ENCODE measurements at places on chromosomes 16 and 17. TPM values are rescaled to one million over a fixed set of nuclear protein-coding genes. Genes with fewer than 3 reads are reported as not detected.

RPAIN gene
- total RNA-seq = 81.1 TPM

BCAR1 gene
- total RNA-seq = 179 TPM

CPNE7 gene
- total RNA-seq = 6.2 TPM

P2RX1 gene
- total RNA-seq = 9.0 TPM

UMOD gene
- not detected for total RNA-seq

HIGD1B gene
- total RNA-seq = 0.92 TPM

SMIM36 gene
- total RNA-seq = not detected

PYCARD gene
- total RNA-seq = 10.5 TPM

FZD2 gene
- not detected for total RNA-seq

HBA2 gene
- 45.5 TPM for total RNA-seq

BCL6B gene
- total RNA-seq = not detected

- no peak for DNase-seq
- H3K27me3 ChIP-seq = no peaks in the 10 kb centered on the region
- H3K4me1 ChIP-seq = no peaks in the 10 kb centered on the region
- no peaks in the 10 kb centered on the region for H3K36me3 ChIP-seq
- no peak overlapping the region for H3K4me3 ChIP-seq
- H3K27ac ChIP-seq = no peak overlapping the region
Measured at GRCh38 chr17:60436676-60437075, 14.4 kb downstream of the CHCT1 start.

- peak overlapping the region; percentile 99 for H3K27ac ChIP-seq
- no peaks in the 10 kb centered on the region for H3K36me3 ChIP-seq
- peaks cover 14% of the 10 kb centered on the region for H3K4me1 ChIP-seq
- DNase-seq = peak; percentile 44
- no peaks in the 10 kb centered on the region for H3K27me3 ChIP-seq
- H3K4me3 ChIP-seq = peak overlapping the region; percentile 100
Measured at GRCh38 chr16:53433509-53433908, 762 bp upstream of the RBL2 start.

DNA sequence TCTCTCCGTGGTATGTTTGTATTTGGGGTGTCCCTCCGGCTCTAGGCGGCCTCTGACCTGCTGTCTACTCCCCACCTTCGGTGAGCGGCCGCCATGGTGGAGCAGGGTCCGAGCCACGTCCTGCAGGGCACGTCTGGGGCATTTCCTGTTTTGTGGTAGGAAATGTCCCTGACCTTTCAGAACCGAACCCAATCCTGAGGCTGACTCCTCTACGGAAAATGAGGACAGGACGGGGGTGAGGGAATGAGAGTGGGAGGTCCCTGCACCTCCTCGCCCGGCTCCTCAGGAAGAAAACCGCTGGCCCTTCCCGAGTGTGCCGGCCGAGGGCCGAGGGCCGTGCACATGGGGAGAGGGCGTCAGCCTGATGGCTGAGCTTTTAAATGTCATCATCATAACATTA is 45.8 kb downstream of the WDR45B start:
- H3K4me1 ChIP-seq = no peaks in the 10 kb centered on the region
- no peak for DNase-seq
- H3K36me3 ChIP-seq = peaks cover 89% of the 10 kb centered on the region
- H3K4me3 ChIP-seq = no peak overlapping the region
- peak overlapping the region; percentile 22 for H3K27ac ChIP-seq

GRCh38 chr16:4019371-4019791 is 96.9 kb downstream of the ADCY9 start:
- peaks cover 25% of the 10 kb centered on the region for H3K4me1 ChIP-seq
- no peaks in the 10 kb centered on the region for H3K36me3 ChIP-seq
- DNase-seq = no peak
- peak overlapping the region; percentile 39 for H3K4me3 ChIP-seq
- peak overlapping the region; percentile 43 for H3K27ac ChIP-seq

- peaks cover 8% of the 10 kb centered on the region for H3K36me3 ChIP-seq
- no peak overlapping the region for H3K27ac ChIP-seq
- H3K4me1 ChIP-seq = no peaks in the 10 kb centered on the region
- no peaks in the 10 kb centered on the region for H3K27me3 ChIP-seq
Measured at GRCh38 chr16:21336231-21336630, 58.1 kb upstream of the CRYM start.

GRCh38 chr17:17568772-17569195 is 22.7 kb downstream of the PEMT start:
- H3K27ac ChIP-seq = no peak overlapping the region
- no peak overlapping the region for H3K4me3 ChIP-seq
- H3K4me1 ChIP-seq = peaks cover 34% of the 10 kb centered on the region
- H3K27me3 ChIP-seq = no peaks in the 10 kb centered on the region

DNA sequence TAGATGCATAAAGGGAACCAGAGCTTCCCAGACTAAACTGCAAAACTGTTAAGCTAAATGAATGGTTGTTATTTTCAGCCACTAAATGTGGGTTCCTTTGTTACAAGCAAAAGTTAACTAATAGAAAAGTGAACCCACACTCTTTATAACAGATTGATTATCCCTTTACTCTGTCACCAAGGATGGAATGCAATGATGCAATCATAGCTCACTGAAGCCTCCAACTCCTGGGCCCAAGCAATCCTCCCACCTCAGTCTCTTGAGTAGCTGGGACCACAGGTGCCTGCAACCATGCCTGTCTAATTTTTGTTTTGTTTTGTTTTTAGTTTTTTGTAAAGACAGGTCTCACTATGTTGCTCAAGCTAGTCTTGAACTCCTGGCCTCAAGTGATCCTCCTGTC is 6.5 kb downstream of the KRT9 start:
- no peaks in the 10 kb centered on the region for H3K4me1 ChIP-seq
- DNase-seq = no peak
- no peaks in the 10 kb centered on the region for H3K36me3 ChIP-seq
- H3K27ac ChIP-seq = no peak overlapping the region

- peak; percentile 58 for DNase-seq
- H3K27ac ChIP-seq = peak overlapping the region; percentile 97
- peak overlapping the region; percentile 86 for H3K4me3 ChIP-seq
- H3K27me3 ChIP-seq = no peaks in the 10 kb centered on the region
Measured at GRCh38 chr17:35087731-35088355, 24.3 kb upstream of the RFFL start.

DNA sequence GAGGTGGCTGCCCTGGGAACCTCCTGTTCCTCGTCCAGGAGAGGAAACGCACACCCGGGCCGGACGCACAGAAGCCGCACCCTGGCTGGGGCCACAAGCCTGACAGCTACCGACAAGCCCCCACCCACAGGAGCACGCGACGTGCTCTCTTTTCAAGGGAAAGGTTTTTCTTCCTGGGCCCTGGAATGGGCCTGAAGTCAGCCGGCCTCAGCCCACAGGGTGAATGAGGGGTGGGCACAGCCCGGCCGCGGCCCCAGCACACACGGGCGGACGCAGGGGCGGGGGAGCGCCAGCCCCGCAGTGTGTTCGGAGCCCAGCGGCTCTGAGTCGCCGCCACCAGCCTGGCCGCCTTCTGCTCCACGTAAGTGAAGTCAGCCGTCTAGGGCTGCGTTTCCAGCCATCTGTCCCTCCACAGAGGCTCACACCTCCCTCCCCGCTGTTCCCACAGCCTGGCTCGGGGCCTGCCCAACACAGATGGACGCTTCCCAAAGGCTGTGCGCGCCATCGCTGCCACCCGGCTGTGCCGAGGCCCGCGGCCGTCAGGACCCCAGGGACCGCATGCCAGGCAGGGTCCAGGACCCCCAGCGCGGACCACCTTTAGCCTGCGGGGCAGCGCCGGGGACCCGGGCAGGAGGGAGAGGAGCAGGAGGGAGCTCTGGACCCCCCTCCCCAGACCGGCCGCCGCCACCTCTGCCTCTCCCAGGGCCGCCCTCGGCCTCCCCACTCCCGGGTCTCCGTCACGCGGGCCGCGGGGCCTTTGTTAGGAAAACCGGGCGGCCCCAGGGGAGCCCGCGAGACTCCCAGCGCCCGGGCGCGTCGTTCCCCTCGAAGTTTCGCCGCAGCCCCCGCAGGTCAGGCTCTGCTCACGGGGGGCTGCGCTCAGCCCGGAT is 36.8 kb downstream of the CBFA2T3 start:
- H3K27me3 ChIP-seq = no peaks in the 10 kb centered on the region
- peak overlapping the region; percentile 56 for H3K4me3 ChIP-seq
- peaks cover 53% of the 10 kb centered on the region for H3K4me1 ChIP-seq
- H3K27ac ChIP-seq = peak overlapping the region; percentile 64
- no peak for DNase-seq
- H3K36me3 ChIP-seq = no peaks in the 10 kb centered on the region

DNA sequence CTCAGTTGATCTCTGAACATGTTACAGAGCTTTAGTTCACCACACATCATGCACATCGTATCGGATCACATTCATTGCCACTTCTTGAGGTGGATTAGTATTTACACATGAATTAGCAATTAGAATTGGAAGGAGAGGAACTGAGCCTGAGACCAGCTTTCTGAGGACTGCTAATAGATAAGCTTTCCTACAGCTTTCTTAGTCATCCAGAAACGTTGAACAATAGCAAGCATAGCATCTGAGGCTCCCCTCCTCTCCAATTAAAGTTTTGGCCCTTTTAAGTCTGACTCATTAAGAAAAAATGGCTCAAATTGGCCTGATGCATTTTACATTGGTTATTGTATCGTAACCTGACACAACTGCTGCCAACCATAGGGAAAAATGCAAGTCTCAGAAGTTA is 1130.4 kb downstream of the CDH8 start:
- no peaks in the 10 kb centered on the region for H3K36me3 ChIP-seq
- DNase-seq = no peak
- no peaks in the 10 kb centered on the region for H3K4me1 ChIP-seq
- no peaks in the 10 kb centered on the region for H3K27me3 ChIP-seq

- H3K36me3 ChIP-seq = no peaks in the 10 kb centered on the region
- peak overlapping the region; percentile 74 for H3K4me3 ChIP-seq
- H3K4me1 ChIP-seq = peaks cover 24% of the 10 kb centered on the region
- H3K27me3 ChIP-seq = peaks cover 22% of the 10 kb centered on the region
- peak; percentile 76 for DNase-seq
- H3K27ac ChIP-seq = peak overlapping the region; percentile 70
Measured at GRCh38 chr16:2339521-2340484, 725 bp downstream of the ABCA3 start.

GRCh38 chr17:1323336-1323735 is 43.9 kb downstream of the TRARG1 start:
- no peak overlapping the region for H3K4me3 ChIP-seq
- no peaks in the 10 kb centered on the region for H3K36me3 ChIP-seq
- no peak overlapping the region for H3K27ac ChIP-seq
- no peaks in the 10 kb centered on the region for H3K4me1 ChIP-seq
- H3K27me3 ChIP-seq = no peaks in the 10 kb centered on the region

- H3K27ac ChIP-seq = peak overlapping the region; percentile 94
- peaks cover 85% of the 10 kb centered on the region for H3K4me1 ChIP-seq
- no peak overlapping the region for H3K4me3 ChIP-seq
- peak; percentile 40 for DNase-seq
- H3K27me3 ChIP-seq = no peaks in the 10 kb centered on the region
- H3K36me3 ChIP-seq = peaks cover 16% of the 10 kb centered on the region
Measured at GRCh38 chr16:29819506-29819905, 756 bp upstream of the MVP start.

GRCh38 chr17:7588553-7589203 is 1.2 kb downstream of the SOX15 start:
- peaks cover 59% of the 10 kb centered on the region for H3K4me1 ChIP-seq
- H3K27ac ChIP-seq = peak overlapping the region; percentile 83
- peak overlapping the region; percentile 41 for H3K4me3 ChIP-seq
- no peak for DNase-seq

GRCh38 chr17:76635039-76635438 is 8.5 kb downstream of the ST6GALNAC1 start:
- no peak for DNase-seq
- H3K36me3 ChIP-seq = peaks cover 10% of the 10 kb centered on the region
- H3K27me3 ChIP-seq = no peaks in the 10 kb centered on the region
- peaks cover 30% of the 10 kb centered on the region for H3K4me1 ChIP-seq
- H3K4me3 ChIP-seq = no peak overlapping the region
- no peak overlapping the region for H3K27ac ChIP-seq

DNA sequence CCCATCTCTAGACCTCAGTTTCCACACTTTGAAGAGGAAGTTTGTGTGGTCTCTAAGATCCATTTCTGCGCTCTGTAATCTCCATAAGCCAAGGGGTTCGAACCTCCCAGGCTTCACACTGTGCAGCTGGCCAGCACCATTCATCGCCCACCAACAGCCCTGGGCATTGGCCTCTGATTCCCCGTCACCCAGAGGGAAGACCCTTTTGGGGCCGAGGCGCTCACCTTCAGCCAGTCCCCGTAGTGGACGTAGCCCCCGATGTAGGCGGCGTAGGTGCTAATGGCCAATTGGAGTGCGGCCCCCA is 678 bp downstream of the TMEM101 start:
- H3K4me3 ChIP-seq = peak overlapping the region; percentile 87
- peaks cover 30% of the 10 kb centered on the region for H3K36me3 ChIP-seq

GRCh38 chr17:64004218-64004770 is 6.1 kb downstream of the PRR29 start:
- no peak overlapping the region for H3K27ac ChIP-seq
- DNase-seq = no peak
- no peaks in the 10 kb centered on the region for H3K27me3 ChIP-seq
- H3K4me1 ChIP-seq = no peaks in the 10 kb centered on the region

- peaks cover 51% of the 10 kb centered on the region for H3K36me3 ChIP-seq
- H3K27me3 ChIP-seq = no peaks in the 10 kb centered on the region
- H3K4me1 ChIP-seq = no peaks in the 10 kb centered on the region
- no peak for DNase-seq
- no peak overlapping the region for H3K4me3 ChIP-seq
- H3K27ac ChIP-seq = no peak overlapping the region
Measured at GRCh38 chr17:19770985-19771735, 23.1 kb upstream of the ALDH3A1 start.

- H3K36me3 ChIP-seq = peaks cover 29% of the 10 kb centered on the region
- DNase-seq = peak; percentile 39
- no peak overlapping the region for H3K27ac ChIP-seq
Measured at GRCh38 chr17:67212714-67213417, 32.1 kb downstream of the HELZ start.

DNA sequence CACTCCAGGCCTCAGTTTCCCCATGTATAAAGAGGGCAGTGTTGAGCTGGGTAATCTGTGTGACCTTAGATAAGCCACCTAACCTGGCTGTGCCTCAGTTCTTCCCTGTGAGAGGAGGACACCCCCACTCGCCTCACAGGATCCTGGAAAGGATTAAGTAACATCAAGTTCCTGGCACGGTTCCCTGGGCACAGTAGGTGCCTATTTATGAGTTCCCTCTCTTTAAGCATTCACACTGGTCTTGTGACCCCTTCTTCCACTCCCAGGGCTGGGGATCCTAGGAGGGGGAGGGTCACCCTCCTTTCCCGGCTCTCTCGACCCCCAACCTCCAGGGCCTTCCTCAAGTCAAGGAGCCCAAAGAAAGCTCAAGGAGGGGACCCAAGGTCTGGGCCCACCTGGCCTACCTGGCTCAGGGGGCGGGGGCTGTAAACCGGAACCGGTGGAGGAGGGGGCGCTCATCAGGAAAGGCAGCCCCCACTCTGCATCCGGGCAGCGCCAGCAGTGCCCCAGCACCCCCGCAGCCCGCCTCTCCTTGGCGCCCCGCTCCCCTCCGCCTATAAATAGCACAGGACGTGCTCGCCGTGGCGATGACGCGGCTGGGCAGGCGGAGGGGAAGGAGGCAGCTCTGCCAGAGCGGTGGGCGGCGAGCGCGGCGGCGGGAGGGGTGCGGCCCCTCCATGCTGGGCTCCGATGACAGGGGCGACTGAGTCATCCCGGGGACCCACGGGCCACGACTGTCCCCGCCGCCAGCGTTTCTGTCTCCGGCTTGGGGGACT is 9.4 kb downstream of the RPL19 start:
- H3K27me3 ChIP-seq = peaks cover 31% of the 10 kb centered on the region
- no peak overlapping the region for H3K27ac ChIP-seq
- peak overlapping the region; percentile 43 for H3K4me3 ChIP-seq
- peaks cover 26% of the 10 kb centered on the region for H3K4me1 ChIP-seq
- H3K36me3 ChIP-seq = peaks cover 8% of the 10 kb centered on the region
- DNase-seq = peak; percentile 94
